ENCODE measurements at places on chromosomes 3 and 15.

DNA sequence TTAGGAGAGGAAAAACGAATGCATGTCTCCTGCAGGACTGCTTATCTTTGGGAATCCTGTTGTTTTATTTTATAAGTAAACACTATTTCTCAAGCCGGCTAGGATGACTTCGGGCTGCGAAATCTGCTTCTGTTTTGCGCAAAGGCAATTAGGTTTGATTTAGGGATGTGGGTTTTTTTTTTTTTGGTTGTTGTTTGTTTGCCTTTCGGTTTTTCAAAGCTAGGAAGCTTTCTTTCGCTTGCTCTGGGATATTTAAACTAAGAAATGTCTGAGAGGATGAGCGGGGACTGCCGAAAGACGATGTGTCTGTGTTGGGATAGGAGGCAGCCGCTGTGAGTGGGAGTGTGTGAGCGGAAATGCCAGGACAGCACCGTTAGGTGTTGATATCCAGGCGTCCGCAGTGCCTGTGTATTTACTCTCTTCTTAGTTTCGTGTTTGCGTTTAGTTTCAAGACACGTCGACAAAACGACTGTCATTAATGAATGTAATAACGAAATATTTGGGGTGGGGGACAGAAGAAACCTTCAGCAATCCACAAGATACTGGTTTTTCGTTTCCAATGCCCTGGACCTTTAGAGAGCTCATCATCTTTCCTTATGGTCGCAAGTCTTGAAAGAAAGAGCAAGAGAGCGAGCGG lies 604 bp downstream of the ISL2 start:
- DNase-seq: no peak

DNA sequence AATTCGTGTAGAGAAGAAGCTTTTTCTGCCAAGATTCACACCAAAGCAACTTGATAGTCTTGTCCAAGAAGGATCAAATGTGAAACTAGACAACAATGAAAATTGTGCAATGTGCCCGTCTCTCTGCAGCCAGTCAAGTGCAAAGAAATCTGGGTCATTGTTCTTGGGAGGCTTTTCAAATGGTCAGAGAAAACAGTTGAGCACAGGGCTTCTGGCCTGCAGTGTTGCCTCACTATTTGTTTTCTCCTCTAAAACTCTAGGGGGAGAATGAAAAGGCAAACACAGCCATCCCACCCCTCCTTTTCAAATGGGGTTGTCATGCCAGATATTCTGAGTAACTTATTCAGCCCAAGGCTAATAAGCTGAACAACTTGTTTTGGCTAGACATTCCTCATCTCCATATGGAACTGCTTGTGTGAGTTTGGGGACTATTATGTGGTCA lies 417.6 kb upstream of the CDIN1 start:
- no peak for DNase-seq

DNA sequence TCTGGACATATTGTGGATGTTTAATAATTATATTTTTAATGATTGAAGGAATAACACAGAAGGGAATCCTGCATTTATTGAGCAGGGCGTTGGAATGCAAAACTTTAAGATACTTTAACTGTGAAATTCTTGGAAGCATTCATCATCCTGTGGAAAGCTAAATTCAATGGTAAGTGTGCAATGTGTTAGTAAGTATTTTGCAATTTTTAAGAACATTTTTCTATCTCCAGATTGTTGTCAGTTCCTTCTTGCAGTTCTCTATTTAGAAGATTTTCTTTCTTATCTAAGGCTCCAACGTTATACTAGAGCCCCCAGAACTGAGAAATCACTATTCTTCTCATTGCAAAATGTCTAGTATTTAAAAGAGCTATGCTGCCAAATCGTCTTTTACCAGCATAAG lies 132.2 kb upstream of the TSC22D2 start:
- no peak for DNase-seq

DNA sequence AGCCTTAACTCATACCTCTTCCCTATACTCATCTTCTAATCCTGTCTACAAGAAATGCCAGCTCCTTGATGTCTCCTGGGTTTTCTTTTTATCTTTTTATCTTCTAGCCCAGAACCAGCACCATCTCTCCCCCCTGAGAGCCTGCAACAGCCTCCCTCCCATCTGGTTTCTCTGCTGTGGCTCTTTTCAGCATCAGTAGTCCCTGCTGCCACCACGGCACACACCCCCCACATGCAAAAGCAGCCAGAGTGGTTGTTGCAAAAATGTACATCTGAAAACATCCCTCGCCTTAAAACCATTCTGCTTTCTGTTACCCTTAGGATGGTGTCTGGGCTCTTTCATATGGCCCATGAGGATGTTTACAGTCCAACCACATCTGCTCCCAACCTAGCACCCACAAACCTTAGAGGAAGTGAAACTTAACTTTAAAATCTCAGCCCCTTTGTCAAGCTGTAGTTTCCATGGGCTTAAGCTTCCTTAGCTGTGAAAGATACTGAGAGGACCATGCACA lies 775 bp downstream of the TTC21A start:
- DNase-seq: no peak

DNA sequence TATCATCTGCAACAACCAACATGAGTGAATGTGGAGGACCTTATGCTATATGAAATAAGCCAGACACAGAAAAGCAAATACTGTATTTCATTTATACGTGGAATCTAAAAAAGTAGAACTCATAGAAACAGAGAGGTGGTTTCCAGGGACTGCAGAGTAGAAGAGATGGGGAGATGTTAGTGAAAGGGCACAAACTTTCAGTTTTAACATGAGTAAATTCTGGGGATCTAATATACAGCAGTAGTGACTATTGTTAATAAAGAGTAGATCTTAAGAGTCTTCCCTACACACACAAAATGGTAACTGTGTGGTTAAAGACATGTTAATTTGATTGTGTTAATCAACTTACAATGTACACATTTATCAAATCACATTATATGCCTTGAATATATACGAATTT lies 20.9 kb upstream of the MELTF start:
- DNase-seq: no peak

GRCh38 chr15:94040541-94041248 lies 190.7 kb upstream of the MCTP2 start:
- DNase-seq: no peak

DNA sequence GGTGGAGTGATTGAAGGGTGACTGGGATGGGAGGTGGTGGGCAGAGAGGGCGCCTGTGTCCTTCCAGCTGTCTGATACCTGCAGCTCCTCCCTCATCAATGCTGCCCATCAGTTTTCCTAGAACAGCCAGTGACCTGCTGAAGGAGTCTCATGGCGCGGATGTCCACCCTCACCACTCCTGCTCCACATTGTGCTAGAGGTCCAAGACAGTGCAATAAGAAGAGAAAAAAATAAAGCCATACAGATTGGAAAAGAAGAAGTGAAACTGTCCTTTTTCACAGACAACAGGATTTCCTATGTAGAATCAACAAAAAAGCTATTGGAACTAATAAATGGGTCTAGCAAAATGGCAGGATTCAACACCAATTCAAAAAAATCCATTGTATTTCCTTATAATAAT lies 7.4 kb downstream of the ZDHHC19 start:
- DNase-seq: no peak

Measured in NCI-H187 (cell line).